ENCODE measurements at places on chromosomes 1 and 21.
A peak's percentile ranks its signal among the peaks of the same experiment; 100 is the strongest.

GRCh38 chr1:233005156-233005555 lies 54.7 kb downstream of the NTPCR start:
- no peak for DNase-seq

- no peak for DNase-seq
These were observed 2.4 kb downstream of the FNBP1L start for GRCh38 chr1:93450321-93450720.

- peak; percentile 21 for DNase-seq
These were observed 310.8 kb downstream of the USP25 start for GRCh38 chr21:16040601-16041000.

GRCh38 chr1:25810341-25811299 lies 9.1 kb upstream of the MTFR1L start:
- no peak for DNase-seq

GRCh38 chr1:220999872-221000863 lies 120.9 kb downstream of the HLX start:
- DNase-seq: no peak

- DNase-seq: no peak
These were observed 3.9 kb downstream of the C1QTNF12 start for GRCh38 chr1:1242461-1243265.

- DNase-seq: no peak
These were observed 69.0 kb upstream of the NEK7 start for GRCh38 chr1:198087831-198088230.

GRCh38 chr1:60436186-60436585 lies 362.6 kb upstream of the C1orf87 start:
- DNase-seq: no peak

DNA sequence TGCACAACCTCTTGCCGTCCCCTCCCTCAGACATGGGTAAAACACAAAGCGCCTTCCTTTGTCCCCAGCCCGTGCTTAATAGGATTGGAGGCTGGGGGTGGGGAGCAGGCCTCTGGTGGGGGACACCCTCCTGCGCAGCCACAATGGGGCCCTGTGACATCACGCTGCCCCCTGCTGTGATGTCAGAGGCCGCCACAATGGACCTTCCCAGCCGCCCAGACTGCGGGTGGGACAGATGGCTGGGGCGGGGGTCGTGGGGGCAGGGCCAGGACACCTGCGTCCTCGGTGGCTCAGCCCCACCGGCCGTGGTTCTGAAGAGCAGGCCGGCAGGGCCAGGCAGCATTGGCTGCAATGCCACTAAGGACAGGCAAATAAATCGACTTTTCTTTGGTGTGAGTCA lies 39.9 kb downstream of the EPHA2 start:
- no peak for DNase-seq

DNA sequence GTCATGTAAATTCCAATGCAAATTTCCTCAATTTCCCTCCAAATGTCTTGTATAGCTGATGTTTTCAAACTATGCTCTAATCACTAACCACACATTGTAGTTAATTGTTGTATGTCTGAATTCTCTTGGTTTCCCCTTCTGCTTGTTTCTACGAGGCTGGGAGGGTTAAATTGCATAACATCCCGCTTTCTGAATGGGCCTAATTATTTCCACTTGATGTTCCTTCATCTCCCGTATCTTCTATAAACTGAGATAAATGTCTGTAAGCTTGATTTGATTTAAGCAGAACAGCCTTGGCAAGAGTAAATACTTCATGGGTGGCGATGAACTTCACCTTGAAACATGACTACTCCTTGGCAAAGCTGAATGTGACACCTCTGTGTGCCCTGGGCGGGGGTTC lies 72.2 kb downstream of the SERINC2 start:
- DNase-seq: no peak

GRCh38 chr1:15277447-15277838 lies 30.4 kb downstream of the FHAD1 start:
- DNase-seq: no peak

GRCh38 chr1:99598738-99599411 lies 47.0 kb upstream of the PALMD start:
- DNase-seq: peak; percentile 19

DNA sequence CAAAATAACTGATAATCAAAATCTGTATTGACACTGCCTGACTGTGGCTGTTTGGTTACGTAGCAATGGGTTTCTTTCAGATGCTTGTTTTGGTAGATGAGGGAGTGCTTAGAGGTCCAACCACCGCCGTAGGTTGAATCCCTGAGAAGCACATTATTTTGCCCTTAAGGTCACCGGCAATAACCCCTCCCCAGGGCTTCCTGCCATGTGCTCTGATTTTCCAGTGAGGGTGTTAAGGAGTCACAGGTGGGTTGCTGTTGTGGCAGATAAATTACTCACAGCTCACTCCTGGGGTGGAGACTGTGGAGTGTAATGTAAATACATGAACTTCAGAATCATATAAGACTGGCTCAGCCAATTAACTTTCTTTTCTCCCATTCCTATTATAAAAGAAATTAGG lies 81.5 kb upstream of the ZP4 start:
- DNase-seq: no peak

GRCh38 chr1:170360601-170361000 lies 171.4 kb upstream of the GORAB start:
- DNase-seq: no peak

DNA sequence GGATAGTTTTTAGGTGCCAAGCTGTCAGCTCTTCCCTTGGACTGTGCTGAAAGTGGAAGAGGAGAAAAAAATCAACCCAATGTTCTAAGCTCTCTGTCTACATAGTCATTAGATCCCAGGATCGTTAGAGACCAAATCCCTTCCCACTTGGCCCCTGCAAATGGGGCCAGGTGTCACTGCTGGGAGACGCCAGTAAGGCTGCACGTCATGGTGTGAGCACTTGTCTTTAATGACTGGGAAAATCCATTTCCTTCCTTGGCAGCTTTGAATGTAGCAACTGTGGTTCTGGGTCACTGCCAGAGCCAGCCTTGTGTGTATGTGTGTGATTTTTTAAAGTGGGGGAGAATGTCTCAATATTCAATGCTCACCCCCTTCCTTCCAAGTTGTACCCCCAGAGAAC lies 59.9 kb downstream of the MAN1C1 start:
- no peak for DNase-seq

- DNase-seq: no peak
These were observed 197.3 kb downstream of the ZBTB18 start for GRCh38 chr1:244248426-244248825.

- peak; percentile 74 for DNase-seq
These were observed 85.7 kb upstream of the NGF start for GRCh38 chr1:115423776-115424175.

GRCh38 chr1:25616987-25617624 lies 515 bp downstream of the MAN1C1 start:
- no peak for DNase-seq

GRCh38 chr1:41515131-41515678 lies 30.7 kb upstream of the EDN2 start:
- no peak for DNase-seq

DNA sequence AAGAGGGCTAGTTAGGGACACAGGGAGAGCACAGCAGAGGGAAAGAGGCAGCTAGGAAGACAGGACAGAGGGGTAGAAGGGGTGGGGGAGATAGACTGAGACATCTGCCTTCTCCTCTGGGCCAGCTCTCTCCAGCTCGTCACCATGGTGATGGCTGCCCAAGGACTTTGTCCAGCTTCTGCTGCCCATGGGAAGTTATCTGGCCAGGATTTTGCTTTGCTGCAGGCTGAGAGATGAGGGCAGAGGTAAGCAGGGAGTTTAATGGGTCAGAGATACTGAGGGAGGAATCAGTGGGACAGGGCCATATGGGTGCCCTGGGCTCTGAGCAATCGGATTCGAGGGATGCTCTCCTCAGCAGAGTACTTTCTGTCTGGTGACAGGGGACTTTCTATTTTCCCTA lies 34.5 kb upstream of the GPR37L1 start:
- no peak for DNase-seq

DNA sequence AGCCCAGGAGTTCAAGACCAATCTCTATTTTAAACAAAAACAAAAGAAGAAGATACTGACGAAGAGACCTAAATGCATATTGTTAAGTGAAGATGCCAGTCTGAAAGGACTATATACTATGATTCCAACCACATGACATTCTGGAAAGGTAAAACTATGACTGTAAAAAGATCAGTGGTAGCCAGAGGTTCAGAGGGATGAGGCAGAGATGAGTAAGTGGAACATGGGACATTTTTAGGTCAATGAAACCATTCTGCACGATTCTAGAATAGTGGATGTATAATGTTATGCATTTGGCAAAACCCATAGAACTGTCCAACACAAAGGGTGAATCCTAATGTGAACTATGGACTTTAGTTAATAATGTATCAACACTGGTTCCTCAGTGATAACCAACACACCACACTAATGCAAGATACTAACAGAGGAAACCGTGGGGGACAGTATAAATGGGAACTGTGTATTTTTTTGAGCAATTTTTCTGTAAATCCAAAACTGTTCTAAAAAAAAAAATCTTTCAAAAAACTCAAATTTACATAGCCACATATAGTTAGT lies 8.2 kb downstream of the RC3H1 start:
- DNase-seq: no peak

DNA sequence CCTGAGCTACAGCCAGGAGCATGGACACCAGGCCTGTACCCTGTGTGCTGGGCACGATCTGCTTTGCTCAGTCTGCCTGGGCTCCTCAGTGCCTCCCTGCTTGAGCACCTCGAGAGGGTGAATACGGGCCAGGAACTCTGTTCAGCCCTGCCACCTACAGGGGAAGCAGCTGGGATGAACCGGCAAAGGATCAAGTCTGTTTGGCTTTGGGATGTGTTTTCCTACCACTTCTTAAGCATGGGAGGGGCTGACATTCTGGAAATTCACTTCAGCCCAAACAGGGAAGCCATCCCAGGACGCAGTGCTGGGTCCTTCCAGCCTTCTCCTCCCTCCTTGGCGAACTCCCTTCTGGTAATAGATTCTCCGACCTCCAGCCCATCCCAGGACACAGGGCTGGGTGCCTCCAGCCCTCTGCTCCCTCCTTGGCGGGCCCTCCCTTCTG lies 55.8 kb upstream of the SELENON start:
- peak; percentile 57 for DNase-seq

- no peak for DNase-seq
These were observed 1583.8 kb downstream of the NCAM2 start for GRCh38 chr21:22582026-22582425.

DNA sequence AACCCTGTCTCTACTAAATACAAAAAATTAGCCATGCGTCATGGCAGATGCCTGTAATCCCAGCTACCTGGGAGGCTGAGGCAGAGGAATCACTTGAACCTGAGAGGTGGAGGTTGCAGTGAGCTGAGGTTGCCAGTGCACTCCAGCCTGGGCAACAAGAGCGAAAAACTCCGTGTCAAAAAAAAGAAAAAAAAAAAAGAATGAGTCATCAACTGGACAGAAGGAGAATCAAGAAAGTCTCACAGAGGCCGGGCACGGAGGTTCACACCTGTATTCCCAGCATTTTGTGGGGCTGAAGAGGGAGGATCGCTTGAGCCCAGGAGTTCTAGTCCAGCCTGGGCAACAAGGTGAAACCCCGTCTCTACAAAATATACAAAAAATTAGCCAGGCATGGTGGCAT lies 45.5 kb upstream of the CDC42BPA start:
- DNase-seq: no peak

GRCh38 chr1:185345913-185346720 lies 29.1 kb upstream of the IVNS1ABP start:
- DNase-seq: no peak

DNA sequence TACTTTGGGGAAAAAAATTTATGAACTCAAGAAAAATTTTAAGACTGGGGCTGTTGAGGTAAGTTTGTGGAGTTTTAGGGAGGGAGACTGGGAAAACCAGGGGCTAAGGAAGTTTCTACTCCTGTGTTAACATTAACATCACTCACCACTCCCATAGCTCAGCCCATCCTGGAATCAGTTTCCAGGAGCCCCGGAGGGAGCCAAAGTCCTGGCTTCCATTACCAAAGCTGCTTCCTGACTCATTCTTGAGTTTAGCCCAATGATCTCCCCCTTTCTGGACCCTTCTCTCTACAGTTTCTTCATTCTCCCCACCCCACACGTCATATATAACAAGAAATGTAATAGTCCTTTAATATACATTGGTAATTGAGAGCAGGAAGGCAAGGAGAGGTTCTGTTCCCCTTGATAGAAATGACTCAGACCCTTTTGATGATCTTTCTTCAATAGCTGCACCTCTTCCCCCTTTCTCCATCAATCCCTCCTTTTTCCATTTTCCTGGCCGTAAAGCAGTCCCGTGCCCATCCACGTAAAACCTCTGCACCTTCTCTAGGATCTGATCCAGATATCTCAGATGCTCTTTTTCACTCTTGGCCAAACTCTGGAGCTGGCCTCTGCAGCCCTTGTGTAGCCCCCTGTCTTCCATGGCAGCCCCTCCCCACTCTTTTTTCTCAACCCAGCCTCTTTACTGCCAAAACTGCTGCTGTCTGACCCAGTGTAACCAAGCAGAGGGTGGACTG lies 4.6 kb upstream of the PIAS3 start:
- DNase-seq: no peak

DNA sequence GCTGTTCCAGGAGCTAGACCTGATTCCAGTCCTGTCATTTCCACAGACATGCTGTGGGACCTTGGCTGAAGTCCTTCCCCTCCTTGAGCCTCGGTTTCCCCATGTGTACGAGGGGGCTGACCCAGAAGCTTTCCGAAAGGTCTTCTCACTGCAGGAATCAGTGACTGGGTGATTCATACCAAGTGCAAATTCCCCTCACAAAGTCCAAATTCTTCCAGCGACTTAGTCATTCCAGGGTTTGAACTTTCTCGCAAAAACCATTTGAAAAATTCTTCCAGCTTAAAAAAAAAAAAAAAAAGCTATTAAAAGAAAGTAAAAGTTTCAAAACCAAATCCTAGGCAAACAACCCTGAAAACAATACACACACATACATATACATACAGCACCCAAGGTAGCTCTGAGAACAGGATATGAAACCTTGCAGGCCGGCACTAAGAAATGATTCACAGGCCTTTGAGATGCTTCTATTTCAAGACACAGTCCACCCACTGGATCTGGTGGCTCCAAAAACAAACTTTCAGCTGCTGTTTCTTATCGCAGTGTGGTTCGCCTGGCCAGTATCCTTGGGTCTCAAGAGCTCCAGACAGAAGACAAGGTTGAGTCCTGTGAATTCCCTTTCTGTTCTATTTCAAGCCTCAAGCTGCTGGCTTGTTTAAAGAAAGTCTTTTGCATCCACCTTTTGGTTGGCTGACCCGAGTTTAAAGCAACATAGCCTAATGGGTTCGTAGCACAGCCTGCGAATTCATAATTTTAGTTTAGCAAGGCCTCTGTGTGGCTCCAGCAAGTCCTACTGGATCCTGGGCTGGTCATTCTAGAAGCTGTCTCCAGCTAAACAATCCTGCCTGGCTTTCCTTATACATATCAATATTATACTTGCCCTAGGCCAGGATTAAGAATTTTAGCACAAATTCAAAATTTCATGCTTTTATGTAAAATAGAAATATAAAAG lies 18.0 kb upstream of the ID3 start:
- DNase-seq: peak; percentile 87

- peak; percentile 79 for DNase-seq
These were observed 86.9 kb downstream of the UCK2 start for GRCh38 chr1:165914136-165914798.

GRCh38 chr1:228155596-228156514 lies 6.1 kb downstream of the GJC2 start:
- DNase-seq: no peak

- no peak for DNase-seq
These were observed 21.7 kb downstream of the PARK7 start for GRCh38 chr1:7983086-7983778.

Measured in fibroblast of skin of abdomen (primary cell).